ENCODE measurements at places on chromosomes 11 and 22.

DNA sequence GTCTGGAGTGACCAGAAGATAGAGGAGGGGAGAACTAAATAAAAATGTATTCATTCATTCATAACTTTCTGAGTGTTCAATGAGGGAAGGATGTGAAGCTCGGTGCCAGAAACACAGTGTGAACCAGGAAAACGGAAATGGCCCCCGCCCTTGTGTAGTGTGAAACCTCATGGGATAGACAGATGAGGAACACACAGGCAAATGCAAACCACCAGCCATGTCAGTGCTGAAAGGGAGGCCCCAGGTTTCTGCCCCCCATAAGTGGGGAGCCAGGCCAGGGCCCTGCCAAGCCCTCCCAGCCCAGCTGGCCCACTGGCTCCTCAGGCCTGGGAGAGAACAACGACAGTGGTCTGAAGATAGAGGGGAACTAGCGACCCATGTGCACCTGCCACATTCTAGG, 30.5 kb downstream of the LARGE1 start:
- no peak for DNase-seq

GRCh38 chr22:47054231-47055072, 292.0 kb downstream of the TBC1D22A start:
- no peak for DNase-seq

DNA sequence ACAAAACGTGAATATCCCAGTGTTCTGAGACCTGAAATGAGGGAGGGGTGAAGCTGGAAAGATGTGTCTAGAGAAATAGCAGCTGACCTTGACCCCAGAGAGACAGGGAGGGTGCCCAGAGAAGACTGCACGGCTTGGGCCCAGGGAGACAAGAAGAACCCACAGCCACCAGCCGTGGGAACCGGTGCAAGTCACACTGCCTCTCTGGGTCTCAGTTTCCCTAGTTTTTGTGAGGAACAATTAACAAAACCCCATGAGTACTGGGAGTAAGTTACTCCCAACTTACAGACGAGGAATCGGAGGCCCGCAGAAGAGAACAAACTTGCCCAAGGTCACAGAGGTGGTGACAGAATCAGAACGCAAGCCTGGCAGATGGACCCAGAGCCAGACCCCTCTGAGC, 19.2 kb downstream of the TNKS1BP1 start:
- no peak for DNase-seq

DNA sequence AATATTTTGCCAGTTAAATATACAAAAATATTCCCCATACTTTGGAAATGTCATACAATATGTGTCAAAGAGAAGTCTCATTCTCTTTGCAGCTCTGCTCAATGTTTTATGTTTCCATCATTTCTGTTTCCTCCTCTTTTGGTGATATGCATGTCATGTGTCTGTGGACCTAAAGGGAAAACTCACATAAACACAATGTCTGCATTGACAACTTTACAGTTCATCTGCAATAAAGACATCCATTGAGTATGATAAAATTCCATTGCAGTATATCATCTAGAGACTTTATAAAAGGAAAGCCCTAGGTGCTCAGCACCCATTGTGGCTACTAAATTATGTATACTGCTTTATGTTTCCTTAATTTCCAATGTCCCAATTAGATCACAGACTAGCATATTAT, 461.3 kb upstream of the FAT3 start:
- no peak for DNase-seq

DNA sequence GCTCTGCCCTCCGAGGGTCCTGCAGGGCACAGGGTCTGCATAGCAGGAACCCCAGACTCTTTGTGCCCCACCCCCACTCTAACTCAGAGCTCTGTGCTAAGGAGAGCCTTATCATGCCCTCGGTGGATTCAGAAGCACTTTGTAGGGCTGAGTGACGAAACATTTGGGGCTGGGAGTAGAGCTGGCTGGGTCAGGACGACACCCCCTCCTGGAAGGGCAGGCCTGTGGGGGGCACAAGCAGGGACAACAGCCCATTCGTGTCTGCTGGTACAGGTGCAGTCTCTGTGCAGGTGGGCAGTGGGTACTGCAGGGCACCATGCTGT, 8.9 kb downstream of the APOBEC3A start:
- no peak for DNase-seq

- DNase-seq: no peak
These were observed 54.5 kb upstream of the ZBTB44 start for GRCh38 chr11:130369141-130369691.

GRCh38 chr11:107259811-107260221, 197.8 kb downstream of the CWF19L2 start:
- DNase-seq: no peak

DNA sequence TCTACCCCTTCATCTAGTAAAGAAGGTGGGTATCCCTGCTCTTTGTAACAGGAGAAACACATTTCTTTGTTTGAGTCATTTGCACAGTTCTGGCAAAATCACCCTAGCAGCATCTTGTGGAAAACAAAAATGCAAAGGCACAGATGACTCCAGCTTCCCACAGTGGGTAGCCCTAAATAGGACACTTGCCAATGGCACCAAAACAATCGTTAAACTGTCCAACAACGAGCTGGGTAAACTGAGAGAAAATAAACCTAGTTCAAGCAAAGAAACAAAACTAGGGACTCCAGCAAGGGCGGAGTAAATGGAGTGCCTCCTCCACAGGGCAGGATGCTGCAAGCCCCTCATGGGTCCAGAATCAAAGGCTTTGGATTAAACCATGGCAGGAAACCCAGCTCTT, 239.5 kb downstream of the NTM start:
- no peak for DNase-seq

GRCh38 chr11:73469401-73469800, 93.2 kb downstream of the RELT start:
- DNase-seq: no peak

DNA sequence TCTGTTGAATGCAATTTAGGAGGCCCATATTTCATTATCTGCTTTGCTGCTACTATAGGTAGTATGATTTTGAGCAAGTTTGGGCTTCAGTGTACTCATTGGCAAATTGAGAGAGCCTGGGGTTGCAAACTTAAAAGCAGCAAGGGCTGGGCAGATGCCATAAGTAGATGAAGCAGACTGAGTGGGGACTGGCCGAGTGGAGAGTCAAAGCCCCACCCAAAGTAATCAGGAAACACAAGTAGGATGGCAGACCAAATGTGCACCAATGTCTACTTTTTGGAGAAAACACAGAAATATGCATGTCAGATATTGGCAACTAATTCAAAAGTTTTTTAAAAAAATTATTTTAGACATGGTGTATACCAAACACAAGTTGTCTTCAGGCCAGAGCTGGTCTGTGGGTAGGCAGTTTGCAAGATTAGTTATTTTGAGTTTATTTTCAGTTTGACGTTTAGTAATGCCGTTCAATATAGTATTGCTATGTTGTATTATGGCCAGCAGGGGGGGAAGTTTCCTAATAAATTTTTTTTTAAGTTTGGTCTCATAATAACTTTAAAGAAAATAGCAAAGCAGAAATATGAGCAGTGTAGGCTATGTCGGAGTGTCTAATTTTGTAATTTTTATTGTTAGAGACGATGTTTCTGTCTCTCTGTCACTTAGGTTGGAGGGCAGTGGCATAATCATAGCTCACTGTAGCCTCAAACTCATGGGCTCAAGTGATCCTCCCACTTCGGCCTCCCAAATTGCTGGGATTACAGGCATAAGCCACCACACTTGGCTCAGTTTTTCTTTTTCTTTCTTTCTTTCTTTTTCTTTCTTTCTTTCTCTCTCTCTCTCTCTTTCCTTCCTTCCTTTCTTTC, 105.1 kb downstream of the HIPK3 start:
- DNase-seq: no peak

GRCh38 chr11:87322568-87322967, 284.8 kb downstream of the TMEM135 start:
- DNase-seq: no peak

DNA sequence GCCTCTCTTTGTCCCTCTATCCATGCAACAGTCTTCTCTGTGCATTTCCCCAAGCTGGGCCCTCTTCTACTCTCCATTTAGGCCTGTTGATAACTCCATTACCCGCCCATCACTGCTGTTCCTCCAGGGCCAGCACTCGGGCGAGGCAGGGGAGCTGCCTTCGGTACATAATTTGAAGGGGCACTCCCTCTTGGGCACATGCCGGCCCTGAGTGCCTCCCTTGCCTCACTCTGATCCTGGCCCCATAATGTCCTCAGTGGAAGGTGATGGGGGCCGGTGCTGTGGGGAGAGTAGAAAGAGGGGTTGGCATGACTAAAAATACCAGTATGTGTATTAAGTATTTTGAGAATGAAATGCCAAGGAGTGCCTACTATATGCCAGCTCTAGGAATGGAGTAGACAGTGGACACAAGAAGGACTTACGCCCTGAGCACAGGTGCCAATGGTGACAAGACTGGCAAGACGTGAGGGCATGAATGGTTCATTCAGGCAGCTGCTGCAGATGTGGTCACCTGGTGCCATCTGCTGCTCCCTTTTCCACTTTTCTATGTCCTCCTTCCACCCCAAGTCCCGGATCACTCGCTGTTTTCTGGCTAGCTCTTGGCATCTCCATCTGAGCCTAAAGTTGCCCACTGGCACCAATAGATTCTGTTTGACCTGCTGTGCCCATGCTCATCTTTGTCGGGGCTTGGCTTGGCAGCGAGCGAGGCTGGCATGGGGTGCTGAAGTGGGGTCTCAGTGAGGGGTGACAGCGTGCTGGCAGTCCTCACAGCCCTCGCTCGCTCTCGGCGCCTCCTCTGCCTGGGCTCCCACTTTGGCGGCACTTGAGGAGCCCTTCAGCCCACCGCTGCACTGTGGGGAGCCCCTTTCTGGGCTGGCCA, 22.6 kb downstream of the TMEM218 start:
- DNase-seq: no peak

- no peak for DNase-seq
These were observed 33.8 kb downstream of the RTN4R start for GRCh38 chr22:20234314-20234682.

- DNase-seq: no peak
These were observed 129.5 kb upstream of the TBCEL start for GRCh38 chr11:120894202-120894985.

DNA sequence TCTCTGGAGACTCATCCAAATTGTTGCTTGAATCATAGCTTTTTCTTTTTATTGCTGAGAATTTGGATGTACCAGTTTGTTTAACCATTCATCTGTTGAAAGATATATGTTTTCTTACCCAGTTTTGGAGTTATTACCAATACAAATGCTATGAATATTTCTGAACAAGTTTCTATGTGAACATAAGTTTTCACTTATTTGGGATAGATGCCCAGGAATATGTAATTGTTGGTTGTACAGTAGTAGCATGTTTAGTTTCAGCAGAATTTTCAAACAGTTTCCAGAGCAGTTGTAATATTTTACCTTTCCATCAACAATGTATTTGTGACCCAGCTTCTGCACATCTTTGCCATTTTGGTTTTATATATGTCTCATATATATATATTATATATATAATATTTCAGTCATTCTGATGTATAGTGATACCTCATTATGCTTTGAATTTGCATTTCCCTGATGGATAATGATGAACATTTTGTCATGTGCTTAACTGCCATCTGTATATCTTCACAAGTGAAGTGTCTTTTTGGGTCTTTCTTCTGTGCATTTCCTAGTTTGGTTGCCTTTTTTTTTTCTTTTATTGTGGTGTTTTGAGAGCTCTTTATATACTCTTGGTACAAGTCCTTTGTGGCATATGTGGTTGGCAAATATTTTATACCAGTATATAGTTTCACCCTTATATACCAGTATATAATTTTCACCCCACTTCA, 118.8 kb downstream of the LUZP2 start:
- no peak for DNase-seq

GRCh38 chr11:126341760-126342161, 13.7 kb upstream of the ST3GAL4 start:
- no peak for DNase-seq

DNA sequence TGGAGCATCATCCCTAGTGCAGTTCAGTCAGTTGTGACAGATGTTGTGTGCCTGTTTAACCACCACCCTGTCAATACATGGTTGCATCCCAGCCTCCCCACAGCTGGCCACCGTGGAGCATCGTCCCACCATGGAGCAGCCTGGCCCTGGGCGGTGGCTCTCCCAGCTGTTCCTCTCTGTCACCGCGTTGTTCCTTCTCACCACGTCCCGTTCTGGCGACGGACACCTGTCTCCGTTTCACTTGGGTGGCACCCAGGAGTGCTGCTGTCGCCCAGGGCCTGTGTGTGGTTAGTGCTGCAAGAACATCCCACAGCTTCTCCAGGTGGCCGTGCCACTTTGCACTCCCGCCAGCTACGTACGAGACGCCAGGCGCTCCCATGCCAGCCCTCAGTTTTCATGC, 26.5 kb downstream of the MUC6 start:
- no peak for DNase-seq

DNA sequence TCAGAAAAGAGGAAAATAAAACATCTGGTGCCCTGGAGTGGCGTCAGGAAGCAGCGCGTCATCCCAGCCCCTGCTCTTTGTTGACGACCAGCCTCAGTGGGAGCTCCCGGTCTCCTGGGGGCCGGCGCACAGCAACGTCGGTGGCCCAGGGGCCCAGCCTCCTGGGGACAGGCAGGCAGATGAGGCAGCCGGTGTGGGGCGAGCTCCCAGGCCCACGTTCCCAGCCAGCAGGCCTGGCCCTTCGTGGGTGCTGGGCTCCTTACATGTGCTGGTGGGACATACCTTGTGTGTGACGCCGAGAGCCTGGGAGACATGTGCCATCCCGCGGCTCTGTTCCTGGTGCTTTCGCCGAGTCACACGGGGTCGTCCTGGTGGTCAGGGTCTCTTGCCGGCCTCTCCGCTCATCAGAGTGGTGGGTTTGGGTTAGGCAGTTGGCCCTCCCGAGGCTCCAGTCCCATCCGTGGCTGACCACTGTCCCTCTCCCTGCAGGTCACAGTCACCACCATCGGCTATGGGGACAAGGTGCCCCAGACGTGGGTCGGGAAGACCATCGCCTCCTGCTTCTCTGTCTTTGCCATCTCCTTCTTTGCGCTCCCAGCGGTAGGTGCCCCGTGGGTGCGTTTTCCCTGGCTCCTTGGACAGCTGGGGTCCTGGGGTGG, 116.7 kb downstream of the KCNQ1OT1 start:
- no peak for DNase-seq

GRCh38 chr11:26527685-26528084, 44.4 kb downstream of the MUC15 start:
- no peak for DNase-seq

DNA sequence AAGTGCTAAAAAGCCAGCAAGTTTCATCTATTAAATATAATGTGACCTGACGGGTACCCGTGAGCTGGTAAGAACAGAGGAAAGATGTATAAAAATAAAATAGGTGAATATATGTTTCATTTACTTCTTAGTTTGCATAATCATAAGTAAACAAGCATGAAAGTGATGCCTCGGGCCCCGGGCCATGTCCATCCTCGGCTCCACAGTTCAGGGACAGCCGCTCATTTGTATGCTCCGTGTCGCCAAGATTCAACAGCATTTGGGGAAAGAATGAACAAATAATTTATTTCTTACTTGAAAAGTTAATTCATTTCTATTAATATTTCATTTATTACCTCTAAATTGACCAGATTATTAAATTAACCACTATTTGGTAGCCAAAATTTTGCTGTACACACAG, 251.8 kb downstream of the NTM start:
- no peak for DNase-seq

DNA sequence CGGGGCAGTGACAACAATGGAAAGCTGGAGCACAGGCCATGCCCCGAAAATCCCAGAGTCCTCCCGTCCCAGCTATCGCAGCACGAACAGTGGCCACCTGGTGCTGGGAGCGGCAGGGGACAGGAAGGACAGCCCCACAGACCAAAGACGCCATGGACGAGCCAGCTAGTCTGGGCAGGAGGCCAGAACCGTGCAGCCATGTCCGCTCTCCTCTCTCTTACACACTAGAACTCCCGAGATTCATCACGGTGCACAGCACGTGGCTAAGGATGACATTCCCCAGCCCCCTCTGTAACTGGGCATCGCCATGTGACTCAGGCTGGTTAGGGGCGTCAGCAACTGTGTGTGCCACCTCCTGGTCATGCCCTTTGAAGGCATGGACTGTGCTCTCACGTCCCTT, 4.6 kb downstream of the CDPF1 start:
- DNase-seq: no peak

Data from activated T-helper 1 cell treated with anti-CD3 and anti-CD28 coated beads, Interleukin-2, amount 50 U/mL, for 16 hours (primary cell).